T47D (cell line): ENCODE measurements at places on chromosomes 12 and 14.

GRCh38 chr14:70972107-70972976, 65.1 kb downstream of the PCNX1 start:
- peak; percentile 92 for DNase-seq

- DNase-seq = no peak
Measured at GRCh38 chr12:124564971-124565491, 2.4 kb downstream of the NCOR2 start.

DNA sequence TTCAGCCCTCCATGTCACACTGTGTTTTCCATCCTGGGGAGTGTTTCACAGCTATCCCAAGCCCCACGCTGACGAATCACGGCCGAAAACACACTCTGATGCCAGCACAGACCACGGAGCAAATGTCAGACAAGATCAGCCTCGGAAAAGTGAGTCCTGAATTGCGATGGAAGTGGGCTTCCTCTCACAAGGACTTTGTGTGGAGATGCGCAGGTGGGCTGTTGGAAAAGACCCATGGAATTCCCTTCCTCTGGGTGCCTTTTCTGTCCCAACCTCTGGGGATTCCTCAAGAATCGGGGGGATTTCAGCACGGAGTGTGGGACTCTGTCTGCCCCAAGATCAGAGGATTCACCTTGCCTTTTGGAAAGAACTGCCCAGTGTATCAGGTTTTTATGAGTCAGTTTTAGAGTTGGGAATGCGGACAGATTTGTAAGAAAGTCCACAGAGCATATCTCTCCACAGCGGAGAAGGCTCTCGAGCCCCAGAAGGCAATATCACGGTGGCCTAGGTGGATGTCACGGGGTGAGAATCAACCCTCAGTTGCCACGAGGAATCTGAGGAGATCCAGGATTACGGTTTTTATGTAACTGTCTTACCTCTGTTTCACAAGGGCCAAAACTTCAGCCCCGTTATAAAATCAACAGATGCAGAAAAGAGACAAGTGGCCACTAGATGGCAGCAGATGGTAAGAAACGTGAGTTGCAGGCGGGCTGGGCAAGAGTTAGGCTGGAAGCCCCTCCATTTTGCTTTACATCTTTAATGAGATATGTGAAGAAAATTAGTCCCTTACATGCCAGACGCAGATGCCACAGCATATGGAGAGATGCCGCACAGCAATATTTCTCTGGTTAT, 201.9 kb downstream of the DAD1 start:
- peak; percentile 26 for DNase-seq

DNA sequence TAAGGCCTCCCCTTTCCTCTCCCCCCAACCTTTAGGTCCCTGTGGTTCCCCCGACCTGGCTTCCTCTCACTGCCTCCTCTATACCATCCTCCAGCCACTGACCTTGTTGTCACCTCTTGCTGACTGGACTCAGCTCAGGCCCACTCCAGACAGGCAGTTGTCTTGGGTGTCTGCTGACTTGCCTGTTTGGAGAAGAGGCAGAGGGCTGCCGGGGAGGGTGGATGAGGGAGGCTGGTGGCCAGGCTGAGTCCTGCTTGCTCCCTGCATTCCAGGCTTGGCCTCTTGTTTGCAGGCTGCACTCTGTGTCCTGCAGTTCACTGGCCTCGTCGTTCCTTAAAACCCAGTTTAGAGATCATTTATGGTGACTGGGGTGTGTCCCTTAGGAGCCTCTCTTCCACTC, 31.0 kb upstream of the RD3L start:
- no peak for DNase-seq

- DNase-seq = no peak
Measured at GRCh38 chr12:17333287-17333686, 727.3 kb upstream of the LMO3 start.

DNA sequence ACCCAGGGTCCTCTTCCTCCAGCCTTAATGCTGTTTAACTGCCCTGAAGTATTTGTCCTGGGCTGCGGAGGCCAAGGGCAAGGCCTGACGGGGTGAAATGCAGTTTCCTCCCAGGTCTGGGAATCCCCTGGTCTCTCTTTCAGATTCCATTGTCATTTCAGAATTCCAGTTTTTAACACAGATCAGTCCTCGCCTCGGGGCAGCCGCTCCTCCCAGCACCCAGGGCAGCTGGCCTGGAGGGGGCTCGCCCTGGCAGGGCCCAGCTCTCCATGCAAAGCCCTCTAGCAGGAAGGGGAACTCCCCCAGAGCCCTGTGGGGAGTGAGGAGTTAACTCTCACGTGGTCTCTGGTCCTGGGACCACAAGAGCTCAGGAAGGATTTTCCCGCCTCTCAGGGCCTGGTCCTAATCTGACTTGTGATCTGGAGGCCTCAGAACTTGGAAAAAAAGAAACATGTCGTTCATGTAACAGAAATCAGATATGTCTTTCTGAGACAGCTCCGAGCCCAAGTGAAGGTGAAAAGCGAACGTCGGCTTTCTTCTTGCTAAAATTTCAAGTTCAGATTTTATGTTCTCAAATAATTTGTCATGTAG, 265.6 kb upstream of the SFSWAP start:
- DNase-seq = no peak

DNA sequence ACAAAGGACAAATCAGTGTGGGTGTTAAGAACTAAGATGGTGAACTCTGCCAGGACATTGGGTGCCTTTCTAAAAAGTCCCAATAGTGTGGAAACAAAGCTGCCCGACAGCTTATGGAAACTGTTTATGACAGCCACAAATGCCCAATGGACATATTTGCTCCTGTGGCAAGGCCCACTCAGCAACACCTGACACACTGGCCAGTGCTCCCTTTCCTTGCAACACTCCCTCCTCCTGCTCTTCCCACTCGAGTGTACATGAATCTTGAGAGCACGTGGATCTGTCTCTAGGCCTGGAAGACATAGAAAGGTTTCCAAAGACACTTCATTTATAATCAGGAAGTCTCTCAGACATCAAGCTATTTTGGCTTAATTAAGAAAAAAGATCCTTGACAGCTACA, 14.2 kb upstream of the LRIG3 start:
- no peak for DNase-seq
